ENCODE measurements at places on chromosomes 13 and 19. TPM values are rescaled to one million over a fixed set of nuclear protein-coding genes. Genes with fewer than 3 reads are reported as not detected.

DNA sequence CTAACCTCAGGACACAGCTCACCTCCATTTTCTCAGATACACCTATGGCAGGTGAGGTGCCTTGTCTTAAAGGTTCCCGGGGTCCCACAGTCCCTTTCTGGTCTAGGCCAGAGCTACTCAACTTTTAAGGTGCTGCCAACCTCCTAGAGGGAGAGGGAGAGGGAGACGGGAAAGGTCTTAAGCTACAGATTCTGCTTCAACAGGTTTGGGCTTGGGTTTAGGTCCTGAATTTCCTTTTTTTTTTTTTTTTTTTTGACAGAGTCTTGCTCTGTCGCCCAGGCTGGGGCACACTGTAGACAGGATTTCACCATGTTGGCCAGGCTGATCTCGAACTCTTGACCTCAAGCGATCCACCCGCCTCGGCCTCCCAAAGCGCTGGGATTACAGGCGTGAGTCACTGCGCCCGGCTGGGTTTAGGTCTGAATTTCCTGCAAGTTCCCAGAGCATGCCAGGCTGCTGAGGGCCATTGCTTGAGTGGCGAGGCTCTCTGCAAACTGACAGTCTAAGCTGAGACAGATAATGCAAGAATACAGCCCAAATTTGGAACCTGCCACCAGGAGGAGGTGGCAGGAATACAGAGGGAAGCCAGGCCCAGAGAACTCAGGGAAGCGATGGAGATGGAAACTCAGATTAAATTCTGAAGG lies 7.8 kb upstream of the SYCN start:
- no peak for DNase-seq

DNA sequence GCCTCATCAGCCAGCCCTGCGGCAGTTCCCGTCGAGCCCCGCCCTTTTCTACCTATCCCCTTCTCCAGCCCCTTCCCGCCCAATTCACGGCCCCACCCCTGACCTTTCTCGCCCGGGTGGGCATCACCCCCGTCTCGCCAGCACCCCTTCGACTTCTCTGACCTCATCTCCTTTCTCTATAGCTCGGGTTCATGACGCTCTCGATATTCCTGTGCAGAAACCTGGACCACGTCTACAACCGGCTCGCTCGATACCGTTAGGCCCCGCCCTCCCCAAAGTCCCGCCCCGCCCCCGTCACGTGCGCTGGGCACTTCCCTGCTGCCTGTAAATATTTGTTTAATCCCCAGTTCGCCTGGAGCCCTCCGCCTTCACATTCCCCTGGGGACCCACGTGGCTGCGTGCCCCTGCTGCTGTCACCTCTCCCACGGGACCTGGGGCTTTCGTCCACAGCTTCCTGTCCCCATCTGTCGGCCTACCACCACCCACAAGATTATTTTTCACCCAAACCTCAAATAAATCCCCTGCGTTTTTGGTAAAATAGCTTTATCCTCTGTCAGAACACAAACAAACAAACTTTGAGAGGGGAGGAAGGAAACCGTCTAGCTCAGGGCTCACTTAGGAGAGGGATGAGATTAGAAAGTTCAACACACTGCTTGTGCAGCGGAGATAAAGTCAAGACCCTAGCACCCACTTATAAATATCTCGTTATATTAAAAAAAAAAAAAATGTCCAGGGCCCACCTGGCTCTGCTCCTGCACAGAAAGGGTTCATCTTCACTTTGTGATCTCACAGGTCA lies 5.1 kb downstream of the CD37 start:
- DNase-seq = peak; percentile 30

DNA sequence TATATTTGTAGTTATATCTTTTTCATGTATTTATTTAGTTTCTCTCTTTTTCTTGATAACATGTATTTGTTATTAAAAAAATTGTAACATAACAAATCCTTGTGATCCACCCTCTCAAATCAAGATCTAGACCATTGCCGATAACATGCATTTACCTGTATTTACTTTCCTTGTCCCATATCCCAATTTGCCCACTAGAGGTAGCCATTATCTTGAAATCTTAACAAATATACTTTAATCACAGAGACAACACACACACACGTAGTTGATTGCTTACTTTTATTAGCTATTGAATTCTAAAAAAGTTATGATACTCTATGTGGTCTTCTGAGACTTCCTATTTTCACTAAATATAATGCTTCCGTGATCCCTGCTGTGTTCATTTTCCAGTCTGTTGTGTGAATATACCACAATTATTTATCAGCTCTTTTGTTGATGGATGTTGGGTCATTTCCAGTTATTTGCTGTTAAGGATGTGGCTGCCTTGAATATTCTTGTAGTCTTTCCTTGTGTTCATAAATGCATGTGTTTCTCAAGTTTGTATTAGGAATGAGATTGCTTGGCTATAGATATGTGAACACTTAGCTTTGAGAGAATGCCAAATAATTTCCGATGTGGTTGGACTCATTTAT lies 31.3 kb upstream of the ZMYM2 start:
- DNase-seq = no peak

DNA sequence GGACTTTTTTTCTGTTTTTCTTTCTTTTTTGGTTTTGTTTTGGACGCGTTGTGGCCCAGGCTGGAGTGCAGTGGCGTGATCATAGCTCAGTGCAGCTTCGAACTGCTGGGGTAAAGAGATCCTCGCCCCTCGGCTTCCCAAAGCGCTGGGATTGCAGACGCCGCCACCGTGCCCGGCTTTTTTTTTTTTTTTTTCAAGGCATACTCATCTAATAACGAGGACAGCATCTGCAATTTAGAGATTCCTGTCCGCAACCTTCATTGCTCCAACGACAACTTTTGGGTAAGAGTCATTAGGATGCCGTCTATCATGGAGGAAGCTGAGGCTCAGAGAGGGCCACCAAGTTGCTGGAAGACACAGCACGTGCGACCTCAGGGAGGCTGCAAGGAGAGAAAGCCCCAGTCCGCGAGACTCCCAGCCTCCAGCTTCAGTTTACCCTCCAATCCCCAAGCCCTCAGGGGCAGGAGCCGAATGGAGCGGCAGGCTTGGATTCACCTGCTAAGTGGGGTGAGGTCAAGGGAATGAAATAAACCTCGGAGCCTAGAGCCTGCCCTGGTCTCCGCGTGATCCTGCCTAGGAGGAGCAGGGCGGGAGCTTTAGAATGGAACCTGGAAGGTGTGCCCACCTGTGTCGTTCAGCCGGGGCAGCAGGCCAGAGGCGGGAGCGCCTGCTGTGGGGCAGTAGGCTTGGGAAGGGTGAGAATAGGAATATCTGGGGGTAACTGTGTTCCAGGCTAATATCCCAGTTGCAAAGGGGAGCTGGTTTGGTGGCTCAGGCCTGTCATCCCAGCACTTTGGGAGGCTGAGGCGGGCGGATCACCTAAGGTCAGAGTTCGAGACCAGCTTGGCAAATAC lies 676 bp upstream of the POLRMT start:
- no peak for DNase-seq

Gene SHISA2
- 0.94 TPM for total RNA-seq

DNA sequence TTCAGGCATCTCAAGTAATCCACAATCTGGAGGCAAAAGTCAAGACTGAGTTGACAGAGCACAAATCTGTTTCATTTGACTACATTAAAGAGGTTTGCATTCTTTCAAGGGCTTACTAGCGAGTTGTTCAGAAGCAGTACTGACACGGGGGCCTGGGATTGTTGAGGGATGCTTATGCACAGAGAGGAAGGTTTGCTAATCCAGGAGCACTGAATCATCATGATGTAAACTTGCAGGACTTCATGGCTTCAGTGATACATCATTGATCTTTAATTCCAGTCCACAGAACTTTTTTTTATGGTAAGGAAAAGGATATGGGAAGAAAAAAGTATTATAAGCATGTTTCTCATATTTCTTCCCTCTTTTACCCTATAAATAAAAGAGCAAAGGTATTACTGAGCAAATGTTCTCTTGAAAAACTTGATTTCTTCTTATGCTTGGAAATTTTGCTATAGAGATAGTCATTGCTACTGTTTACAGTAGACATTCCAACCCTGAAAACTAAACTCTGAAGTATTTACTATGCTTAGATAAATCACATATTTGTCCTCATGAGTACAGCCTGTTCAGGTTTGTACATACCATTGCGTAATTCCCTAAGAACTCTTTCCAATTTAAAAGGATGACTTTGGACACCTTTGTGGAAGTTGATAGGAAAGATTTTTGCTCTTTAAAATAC lies 65.8 kb upstream of the KPNA3 start:
- DNase-seq = no peak

- DNase-seq = no peak
Measured at GRCh38 chr13:43473437-43473836, 313.3 kb downstream of the ENOX1 start.

Measured in activated naive CD8-positive, alpha-beta T cell treated with anti-CD3 and anti-CD28 coated beads, Interleukin-2, amount 10 ng/mL, durations not matched to agents 7 days and 5 days (primary cell).